ENCODE measurements at places on chromosomes 3 and 15. TPM values are rescaled to one million over a fixed set of nuclear protein-coding genes. Genes with fewer than 3 reads are reported as not detected.

Gene LRRC57
- polyA plus RNA-seq, result 15.0 TPM

DNA sequence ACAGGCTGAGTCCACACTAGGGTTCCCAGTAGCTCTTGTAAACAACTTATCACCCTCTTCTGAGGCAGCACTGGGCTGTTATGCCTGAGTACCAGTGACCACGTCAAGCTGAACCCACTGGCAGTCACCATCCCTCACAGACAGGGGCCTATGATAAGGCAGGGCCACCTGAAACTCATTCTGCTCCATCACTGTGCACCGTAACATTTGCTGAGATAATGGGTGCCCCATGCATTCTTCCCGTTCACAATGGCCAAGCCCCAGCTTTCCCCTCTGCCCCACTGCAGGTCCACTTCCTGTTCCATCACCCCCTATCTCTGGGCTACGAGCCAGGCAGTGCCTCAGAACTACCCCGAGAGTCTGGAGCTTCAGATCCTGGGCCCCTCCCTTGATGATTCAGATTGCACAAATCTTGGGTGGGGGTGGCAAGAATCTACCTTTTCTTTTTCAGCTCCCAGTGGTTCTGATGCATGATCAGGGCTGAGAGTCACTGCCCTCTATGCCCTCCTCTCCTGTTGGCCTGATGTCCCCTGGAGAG lies 158.0 kb downstream of the RAB11A start:
- no peak for DNase-seq

Gene VWA5B2
- 0.31 TPM for polyA plus RNA-seq

DNA sequence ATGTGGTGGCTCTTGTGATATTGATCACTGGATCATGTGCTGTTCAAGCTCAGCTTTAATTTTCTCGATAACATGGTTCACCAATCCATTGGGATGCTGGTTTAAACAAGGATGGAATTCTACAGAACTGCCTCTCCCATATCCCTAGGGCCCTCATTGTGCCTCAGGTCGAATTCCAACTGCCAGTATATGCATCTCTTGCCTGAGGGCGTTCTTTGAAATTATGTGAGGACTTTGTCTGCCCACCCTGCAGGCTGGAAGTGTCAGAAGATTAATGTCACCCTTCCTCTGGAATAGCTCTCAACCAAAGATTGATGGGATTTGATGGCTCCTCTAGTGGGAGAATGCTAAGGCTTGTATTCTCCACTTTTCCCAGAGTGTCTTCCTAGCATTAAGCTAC lies 175.6 kb upstream of the GALNT15 start:
- no peak for DNase-seq

- peak; percentile 71 for DNase-seq
Measured at GRCh38 chr3:115635406-115635805, 12.1 kb downstream of the GAP43 start.

GRCh38 chr3:10876661-10877060 lies 60.6 kb downstream of the SLC6A11 start:
- no peak for DNase-seq

GRCh38 chr3:10467904-10468612 lies 37.3 kb downstream of the ATP2B2 start:
- DNase-seq, result peak; percentile 12

- no peak for DNase-seq
Measured at GRCh38 chr15:67101911-67102598, 36.7 kb downstream of the SMAD3 start.

DNA sequence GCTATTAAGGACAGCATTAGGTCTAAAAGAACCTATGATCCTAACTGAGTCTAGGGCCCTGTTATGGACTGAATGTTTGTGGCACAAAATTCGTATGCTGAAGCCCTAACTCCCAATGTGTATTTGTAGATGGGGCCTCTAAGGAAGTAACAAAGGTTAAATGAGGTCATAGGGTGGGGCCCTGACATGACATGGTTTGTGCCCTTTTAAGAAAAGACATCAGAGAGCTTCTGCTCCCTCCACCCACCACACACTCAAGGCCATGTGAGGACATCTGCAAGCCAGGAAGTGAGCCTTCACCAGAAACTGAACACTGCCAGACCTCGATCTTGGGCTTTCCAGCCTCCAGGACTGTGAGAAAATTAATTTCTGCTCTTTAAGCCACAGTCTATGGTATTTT lies 49.2 kb downstream of the PHC3 start:
- DNase-seq, result no peak

- peak; percentile 65 for DNase-seq
Measured at GRCh38 chr15:39680868-39681267, 100.0 kb downstream of the THBS1 start.

DNA sequence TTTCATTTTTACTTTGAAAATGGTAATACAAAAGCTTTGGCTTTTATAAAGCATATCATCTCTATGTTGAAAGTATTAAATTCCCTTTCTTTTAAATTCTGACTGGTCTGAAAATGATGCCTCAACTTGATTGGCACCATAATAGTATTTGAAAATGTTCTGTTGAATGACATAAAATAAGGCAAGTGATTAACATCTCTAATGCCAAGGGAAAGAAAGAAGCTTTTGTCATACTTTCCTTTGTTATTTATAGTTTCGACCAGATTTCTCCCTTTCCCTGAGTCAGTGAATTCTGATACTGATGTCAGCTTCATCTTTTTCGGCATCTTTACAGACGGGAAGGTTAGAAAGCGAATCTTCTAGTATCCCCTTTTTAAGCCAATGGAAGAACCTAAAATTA lies 3.4 kb upstream of the AP4E1 start:
- DNase-seq, result no peak

- no peak for DNase-seq
Measured at GRCh38 chr15:93131485-93132095, 42.6 kb upstream of the RGMA start.

GRCh38 chr15:77852241-77853007 lies 219.7 kb upstream of the LINGO1 start:
- no peak for DNase-seq

GRCh38 chr15:37122703-37123102 lies 22.4 kb upstream of the MEIS2 start:
- DNase-seq, result no peak
